Stromal cell of bone marrow (primary cell): ENCODE measurements at places on chromosomes 5 and 9.

- DNase-seq = no peak
Observed at GRCh38 chr5:123421773-123422172, 1.4 kb downstream of the CEP120 start.

DNA sequence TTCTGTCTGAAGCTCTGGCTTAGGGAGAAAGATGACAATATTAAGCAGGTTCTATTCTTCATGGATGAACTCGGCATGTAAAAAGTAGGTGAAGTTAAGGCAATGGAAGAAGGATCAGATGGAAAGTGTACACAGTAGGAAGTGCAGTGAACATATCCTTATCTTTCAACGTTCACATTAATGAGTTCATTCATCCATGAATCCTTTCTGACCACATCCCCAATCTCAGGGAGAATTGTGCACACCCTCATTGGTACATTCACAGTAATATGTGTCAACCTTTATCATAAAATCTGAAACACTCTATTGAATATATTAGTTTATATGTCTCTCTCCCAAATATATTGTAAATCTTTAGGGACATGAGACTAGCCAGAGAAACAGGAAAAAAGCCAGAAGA, 5.5 kb downstream of the GIN1 start:
- DNase-seq = no peak

DNA sequence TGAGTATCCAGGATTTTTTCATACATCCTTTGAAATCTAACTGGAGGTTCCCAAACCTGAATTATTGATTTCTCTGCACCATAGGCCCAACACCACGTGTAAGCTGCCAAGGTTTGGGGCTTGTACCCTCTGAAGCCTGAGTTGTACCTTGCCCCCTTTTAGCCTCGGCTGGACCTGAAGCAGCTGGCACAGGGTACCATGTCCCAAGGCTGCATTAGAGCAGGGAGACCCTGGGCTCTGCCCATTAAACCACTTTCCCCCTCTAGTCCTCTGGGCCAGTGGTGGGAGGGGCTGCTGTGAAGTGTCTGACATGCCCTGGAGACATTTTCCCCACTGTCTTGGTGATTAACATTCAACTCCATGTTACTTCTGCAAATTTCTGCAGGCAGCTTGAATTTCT, 532.9 kb upstream of the NUDT12 start:
- DNase-seq = no peak

- DNase-seq = no peak
Observed at GRCh38 chr9:123825342-123826060, 104.4 kb downstream of the DENND1A start.

- no peak for DNase-seq
Observed at GRCh38 chr9:98836206-98836605, 28.7 kb downstream of the GALNT12 start.

DNA sequence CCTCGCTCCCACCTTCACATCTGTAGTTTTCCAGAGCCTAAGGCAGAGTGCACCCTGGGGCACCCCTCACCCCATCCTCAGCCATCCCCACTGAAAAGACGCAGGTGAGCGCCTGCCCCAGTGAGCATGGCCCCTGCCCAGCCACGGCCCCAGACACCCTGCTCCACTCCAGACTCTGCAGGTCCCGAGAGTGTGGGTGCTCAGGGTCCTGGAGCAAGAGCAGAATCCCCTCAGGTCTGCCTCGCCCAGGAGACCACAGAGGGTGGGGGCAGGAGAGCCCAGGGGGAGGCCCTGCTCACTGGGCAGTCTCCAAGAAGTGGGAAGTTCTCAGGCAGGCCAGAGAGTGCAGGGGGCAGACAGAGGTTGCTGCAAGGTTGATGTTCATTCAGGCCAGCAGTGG, 158.6 kb upstream of the PPP1R26 start:
- DNase-seq = no peak
